Naive thymus-derived CD8-positive, alpha-beta T cell (primary cell): ENCODE measurements at places on chromosomes 1 and 21.

- no peak overlapping the region for H3K4me3 ChIP-seq
- H3K36me3 ChIP-seq = no peaks in the 10 kb centered on the region
- H3K27me3 ChIP-seq = no peaks in the 10 kb centered on the region
- H3K4me1 ChIP-seq = peaks cover 16% of the 10 kb centered on the region
- H3K27ac ChIP-seq = no peak overlapping the region
- DNase-seq = no peak
Observed at GRCh38 chr1:97926017-97926708, 5.3 kb upstream of the DPYD start.

DNA sequence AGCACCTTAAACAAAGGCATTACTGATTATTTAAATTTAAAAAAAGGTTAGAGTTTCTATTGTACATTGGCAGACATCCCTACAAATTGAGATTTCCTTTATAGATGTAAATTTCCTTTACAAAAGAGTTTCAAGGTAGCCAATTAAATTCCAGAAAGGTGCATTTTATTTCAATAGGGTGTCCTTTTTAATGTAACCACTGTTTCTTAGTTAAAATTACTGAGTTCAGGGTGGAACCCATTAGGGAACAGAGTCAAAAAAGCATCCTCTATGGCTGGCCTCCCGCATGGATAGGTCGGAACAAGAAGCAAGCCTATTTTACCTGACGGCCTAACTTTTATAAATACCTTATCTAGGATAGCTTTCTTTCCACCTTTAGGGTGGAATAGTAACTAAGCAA, 24.4 kb downstream of the TCP10L start:
- peaks cover 14% of the 10 kb centered on the region for H3K36me3 ChIP-seq
- peaks cover 5% of the 10 kb centered on the region for H3K4me1 ChIP-seq

DNA sequence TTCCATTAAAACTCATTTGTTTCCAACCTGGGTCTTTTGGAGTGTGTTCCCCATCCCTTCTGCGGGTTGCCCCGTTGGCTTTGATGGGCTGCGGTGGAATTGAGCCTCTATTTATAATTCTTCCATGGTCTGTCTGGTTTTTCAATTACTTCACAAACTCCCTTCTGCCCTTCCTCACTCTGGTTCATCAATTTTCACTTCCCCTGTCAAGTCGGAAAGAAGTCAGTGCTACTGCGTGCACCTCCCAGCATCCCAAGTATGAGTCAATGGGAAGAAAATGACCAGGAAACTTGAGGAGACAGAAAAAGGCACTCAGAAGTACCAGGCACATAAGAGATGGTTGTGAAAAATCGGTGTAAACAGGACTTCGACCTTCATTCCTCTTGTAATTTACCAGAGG, 126.2 kb downstream of the KAZN start:
- no peaks in the 10 kb centered on the region for H3K4me1 ChIP-seq
- no peak overlapping the region for H3K27ac ChIP-seq
- H3K36me3 ChIP-seq = no peaks in the 10 kb centered on the region
- H3K4me3 ChIP-seq = no peak overlapping the region
- DNase-seq = no peak

- H3K27me3 ChIP-seq = no peaks in the 10 kb centered on the region
- H3K36me3 ChIP-seq = no peaks in the 10 kb centered on the region
- H3K27ac ChIP-seq = no peak overlapping the region
- DNase-seq = no peak
Observed at GRCh38 chr21:22363504-22363903, 1365.3 kb downstream of the NCAM2 start.

DNA sequence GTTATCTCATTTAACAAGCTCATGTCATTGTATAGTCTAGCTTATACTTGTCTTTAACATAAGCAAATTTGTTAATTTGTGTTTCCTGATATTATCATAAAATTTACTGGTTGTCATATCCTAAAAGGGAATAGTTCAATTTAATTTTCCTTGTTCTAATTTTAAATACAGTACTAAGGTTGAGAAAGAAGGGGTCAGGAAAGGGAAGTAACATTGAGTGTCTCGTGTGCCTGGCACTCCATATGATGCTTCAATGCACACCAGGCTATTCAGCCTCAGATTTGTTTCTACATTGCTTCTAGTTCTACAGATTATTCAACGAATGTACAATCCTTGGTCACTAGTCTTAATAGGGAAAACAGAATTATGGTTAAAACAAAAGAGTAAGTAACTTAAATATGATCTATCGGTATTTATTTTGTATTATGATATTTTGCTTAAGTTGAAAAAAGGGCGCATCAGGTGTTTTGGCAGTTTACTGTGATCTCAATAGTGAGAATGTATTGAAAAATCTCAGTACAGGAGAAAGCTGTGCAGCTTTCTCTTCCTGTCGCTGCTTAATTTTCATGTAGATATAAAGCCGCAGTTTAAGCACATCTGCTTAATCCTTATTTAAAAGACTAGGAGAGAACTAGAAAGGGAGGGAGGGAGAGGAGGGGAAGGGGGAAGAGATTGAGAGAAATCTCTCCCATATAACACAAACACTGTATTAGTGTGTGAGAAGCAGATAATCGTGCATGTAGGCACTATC, 13.0 kb downstream of the PTPRC start:
- H3K27me3 ChIP-seq = no peaks in the 10 kb centered on the region
- peak overlapping the region; percentile 97 for H3K27ac ChIP-seq
- peak overlapping the region; percentile 75 for H3K4me3 ChIP-seq
- peaks cover 83% of the 10 kb centered on the region for H3K4me1 ChIP-seq
- no peak for DNase-seq

DNA sequence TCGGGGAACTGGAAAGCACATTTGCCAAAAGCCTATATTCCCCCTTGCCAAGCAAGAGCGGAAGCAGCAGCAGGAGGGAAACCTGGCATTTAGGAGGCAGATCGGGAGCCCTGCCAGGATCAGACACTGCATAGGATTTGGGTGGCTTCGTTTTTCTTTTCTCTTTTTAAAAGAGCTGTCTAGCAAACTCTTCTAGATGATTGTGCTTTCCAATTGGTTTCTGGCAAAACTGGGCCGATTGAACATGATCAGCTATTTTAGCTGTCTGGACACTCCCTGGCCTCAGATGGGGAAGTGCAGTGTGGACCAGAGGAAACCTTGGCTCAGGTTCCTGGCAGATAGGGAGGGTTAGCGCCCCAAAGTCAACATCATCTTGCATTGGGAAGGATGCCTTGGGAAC, 414.0 kb upstream of the KAZN start:
- peaks cover 4% of the 10 kb centered on the region for H3K4me1 ChIP-seq
- H3K4me3 ChIP-seq = no peak overlapping the region
- H3K36me3 ChIP-seq = no peaks in the 10 kb centered on the region
- H3K27ac ChIP-seq = no peak overlapping the region
- no peak for DNase-seq
- H3K27me3 ChIP-seq = peaks cover 37% of the 10 kb centered on the region

GRCh38 chr1:8020032-8020431, 6.1 kb downstream of the ERRFI1 start:
- peaks cover 5% of the 10 kb centered on the region for H3K4me1 ChIP-seq
- H3K27ac ChIP-seq = no peak overlapping the region
- no peak for DNase-seq
- H3K36me3 ChIP-seq = no peaks in the 10 kb centered on the region

DNA sequence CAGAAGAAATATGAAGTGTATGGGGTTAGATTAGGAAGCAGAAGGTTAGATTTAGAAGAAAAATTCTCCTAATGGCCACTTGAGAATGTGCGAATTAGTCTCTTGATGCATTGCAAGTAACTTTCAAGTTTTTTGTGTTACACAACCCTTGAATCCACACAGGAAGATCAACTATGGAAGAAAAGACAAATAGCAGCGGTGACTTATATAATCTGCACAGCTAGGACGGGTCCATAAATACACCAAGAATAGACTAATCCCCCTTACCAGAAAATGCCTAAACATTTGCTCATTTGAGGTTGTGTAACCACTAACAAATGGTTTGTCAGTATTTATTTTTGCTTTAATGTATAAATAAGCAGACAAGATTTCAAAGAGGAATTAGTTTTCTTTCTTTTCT, 182.6 kb downstream of the TGFB2 start:
- H3K27me3 ChIP-seq = peaks cover 5% of the 10 kb centered on the region
- H3K4me3 ChIP-seq = no peak overlapping the region
- no peaks in the 10 kb centered on the region for H3K36me3 ChIP-seq
- no peaks in the 10 kb centered on the region for H3K4me1 ChIP-seq

- H3K36me3 ChIP-seq = no peaks in the 10 kb centered on the region
- H3K27me3 ChIP-seq = no peaks in the 10 kb centered on the region
- H3K27ac ChIP-seq = no peak overlapping the region
- no peak overlapping the region for H3K4me3 ChIP-seq
- no peaks in the 10 kb centered on the region for H3K4me1 ChIP-seq
Observed at GRCh38 chr1:81008293-81008692, 792.4 kb upstream of the ADGRL2 start.

- no peak overlapping the region for H3K27ac ChIP-seq
- H3K27me3 ChIP-seq = no peaks in the 10 kb centered on the region
- no peak overlapping the region for H3K4me3 ChIP-seq
- H3K4me1 ChIP-seq = no peaks in the 10 kb centered on the region
Observed at GRCh38 chr1:52288286-52288685, 77.7 kb downstream of the CC2D1B start.

GRCh38 chr1:1348420-1349255, 580 bp downstream of the DVL1 start:
- no peaks in the 10 kb centered on the region for H3K36me3 ChIP-seq
- H3K4me1 ChIP-seq = peaks cover 26% of the 10 kb centered on the region
- no peak for DNase-seq
- H3K27ac ChIP-seq = peak overlapping the region; percentile 71
- no peaks in the 10 kb centered on the region for H3K27me3 ChIP-seq
